Right forelimb (tissue), 1 donor: ENCODE measurements at places on chromosomes 6 and 20.
A peak's percentile ranks its signal among the peaks of the same experiment; 100 is the strongest.

GRCh38 chr6:8090650-8091049 lies 11.7 kb downstream of the EEF1E1 start:
- DNase-seq, result no peak

DNA sequence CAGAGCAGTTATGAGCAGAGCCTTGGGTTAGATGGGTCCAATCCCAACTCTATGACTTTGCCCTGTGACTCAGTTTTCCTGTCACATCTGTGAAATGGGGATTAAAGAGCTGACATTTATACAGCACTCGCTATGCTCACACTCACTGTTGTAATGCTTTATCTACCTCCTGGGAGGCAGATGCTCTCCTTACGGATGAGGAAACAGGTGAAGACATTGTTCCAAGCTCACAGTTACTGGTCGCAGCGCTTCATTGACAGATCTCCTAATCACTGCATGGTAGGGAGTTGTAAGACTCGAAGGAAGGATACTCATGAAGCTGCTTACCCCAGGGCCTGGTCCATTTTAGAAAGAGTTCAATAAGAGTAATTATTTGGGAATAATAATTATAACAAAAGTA lies 2.9 kb upstream of the MYLK2 start:
- no peak for DNase-seq

DNA sequence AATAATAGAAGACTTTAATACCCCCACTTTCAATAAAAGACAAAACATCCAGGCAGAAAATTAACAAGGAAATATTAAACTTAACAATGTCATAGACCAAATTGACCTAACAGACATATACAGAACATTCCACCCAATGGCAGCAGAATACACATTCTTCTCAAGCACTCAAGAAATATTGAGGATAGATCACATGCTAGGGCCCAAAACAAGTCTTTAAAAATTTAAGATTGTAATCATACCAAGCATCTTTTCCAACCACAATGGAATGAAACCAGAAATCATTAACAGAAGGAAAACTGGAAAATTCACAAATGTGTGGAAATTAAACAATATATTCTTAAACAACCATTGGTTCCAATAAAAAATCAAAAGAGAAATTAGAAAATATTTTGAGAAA lies 161.0 kb downstream of the COL12A1 start:
- no peak for DNase-seq

DNA sequence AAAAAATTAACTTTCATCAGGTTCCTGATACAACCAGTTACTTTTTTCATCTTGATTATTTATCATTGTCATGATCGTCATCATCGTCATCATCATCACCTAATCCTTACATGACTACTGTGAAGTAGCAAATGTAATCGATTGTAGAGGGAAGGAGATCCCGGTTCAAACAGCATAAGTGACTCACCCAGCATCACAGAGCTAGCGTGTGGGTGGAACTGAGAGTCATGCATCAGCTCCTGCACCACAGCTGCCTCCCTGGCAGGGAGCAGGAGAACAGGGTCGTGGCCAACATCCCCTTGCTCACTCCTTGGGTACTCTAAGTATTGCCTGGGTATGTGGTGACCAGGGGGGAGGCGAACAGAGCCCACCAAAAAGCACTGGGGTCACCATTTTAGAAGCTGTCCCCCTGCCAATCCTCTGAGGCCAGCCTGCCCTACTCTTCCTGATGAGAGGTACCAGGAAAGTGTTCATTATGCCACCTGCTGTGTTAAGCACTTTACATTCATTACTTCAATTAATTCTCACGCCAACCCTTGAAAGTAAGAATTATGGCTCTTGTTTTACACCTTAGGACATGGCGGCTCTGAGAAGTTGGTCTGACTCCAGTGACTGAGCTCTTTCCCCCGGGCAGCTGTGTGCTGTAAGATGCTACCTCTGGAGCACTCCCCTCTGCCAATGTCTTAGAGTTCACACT lies 425.2 kb downstream of the CD83 start:
- DNase-seq, result no peak

GRCh38 chr6:133899556-133899955 lies 10.6 kb downstream of the TCF21 start:
- no peak for DNase-seq

- DNase-seq, result peak; percentile 60
Observed at GRCh38 chr6:138403324-138403800, 661 bp upstream of the HEBP2 start.

GRCh38 chr6:168060521-168060931 lies 18.5 kb downstream of the FRMD1 start:
- peak; percentile 76 for DNase-seq

DNA sequence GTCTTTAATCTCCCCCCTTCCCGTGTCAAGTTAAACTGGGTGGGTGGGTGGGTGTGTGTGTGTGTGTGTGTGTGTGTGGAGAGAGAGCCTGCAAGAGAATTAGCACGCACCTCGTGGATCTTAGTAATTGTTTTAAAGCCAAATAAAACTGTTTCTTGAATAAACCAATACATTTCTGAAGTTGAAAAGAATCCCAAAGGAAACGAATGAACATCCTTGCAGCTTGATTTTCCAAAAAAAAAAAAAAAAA lies 381 bp upstream of the BICRAL start:
- peak; percentile 55 for DNase-seq

DNA sequence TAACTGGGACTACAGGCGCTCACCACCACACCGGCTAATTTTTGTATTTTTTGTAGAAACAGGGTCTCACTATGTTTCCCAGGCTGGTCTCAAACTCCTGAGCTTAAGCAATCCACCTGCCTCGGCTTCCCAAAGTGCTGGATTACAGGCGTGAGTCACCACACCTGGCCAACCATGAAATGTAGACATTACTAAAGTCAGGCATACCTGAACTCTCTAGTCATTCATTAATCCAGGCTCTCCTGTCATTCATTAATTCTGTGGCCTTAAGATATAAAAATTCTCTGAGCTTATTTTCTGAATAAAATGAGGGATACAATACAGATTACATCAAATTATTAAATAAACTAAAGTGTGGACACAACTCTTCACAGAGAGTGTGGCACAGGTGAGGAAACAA lies 159.7 kb downstream of the GMDS start:
- DNase-seq, result no peak

GRCh38 chr20:5508044-5508443 lies 191.3 kb upstream of the PROKR2 start:
- DNase-seq, result no peak

DNA sequence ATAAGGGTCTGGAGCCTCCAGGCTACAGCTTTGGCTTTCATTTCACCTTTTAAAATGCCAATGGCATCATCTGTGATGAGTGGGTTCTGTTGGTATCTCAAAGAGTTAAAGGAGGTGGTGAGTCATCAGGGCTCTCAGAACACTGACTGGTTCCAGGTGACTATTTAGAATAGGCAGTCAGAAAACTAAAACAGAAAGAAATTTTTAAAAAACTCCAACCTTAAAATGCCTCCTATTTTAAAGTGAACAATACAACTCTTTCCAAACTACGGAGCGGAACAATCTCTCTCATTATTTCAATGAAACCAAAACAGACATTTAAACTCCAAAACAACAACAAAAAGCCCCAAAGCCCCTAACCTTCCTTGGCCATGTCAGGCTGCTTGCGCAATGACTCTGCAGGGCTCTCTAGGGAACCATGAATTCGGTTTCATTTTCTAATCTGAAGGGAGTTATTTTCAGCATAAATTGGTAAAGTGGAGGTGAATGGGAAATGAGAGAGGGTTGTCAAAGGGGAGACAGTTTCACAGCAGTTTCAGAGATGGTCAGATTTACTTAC lies 194.9 kb downstream of the KIF6 start:
- no peak for DNase-seq

DNA sequence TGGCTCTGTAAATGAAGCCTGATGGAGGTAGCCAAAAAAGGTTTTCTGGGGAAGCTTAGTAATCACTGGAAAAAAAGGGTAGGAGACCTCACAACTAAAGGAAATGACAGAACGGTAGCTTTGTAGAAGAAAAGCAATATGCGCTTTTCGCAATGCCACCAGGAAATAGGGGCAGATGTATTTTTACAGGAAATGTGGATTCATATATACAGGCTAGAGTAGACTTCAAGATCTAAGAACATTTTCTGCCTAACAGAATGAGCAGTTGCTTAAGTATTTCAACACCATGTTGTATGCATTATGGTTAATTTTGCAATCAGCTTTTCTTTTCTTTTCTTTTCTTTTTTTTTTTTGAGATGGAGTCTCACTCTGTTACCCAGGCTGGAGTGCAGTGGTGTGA lies 219.6 kb downstream of the CD83 start:
- DNase-seq, result no peak

DNA sequence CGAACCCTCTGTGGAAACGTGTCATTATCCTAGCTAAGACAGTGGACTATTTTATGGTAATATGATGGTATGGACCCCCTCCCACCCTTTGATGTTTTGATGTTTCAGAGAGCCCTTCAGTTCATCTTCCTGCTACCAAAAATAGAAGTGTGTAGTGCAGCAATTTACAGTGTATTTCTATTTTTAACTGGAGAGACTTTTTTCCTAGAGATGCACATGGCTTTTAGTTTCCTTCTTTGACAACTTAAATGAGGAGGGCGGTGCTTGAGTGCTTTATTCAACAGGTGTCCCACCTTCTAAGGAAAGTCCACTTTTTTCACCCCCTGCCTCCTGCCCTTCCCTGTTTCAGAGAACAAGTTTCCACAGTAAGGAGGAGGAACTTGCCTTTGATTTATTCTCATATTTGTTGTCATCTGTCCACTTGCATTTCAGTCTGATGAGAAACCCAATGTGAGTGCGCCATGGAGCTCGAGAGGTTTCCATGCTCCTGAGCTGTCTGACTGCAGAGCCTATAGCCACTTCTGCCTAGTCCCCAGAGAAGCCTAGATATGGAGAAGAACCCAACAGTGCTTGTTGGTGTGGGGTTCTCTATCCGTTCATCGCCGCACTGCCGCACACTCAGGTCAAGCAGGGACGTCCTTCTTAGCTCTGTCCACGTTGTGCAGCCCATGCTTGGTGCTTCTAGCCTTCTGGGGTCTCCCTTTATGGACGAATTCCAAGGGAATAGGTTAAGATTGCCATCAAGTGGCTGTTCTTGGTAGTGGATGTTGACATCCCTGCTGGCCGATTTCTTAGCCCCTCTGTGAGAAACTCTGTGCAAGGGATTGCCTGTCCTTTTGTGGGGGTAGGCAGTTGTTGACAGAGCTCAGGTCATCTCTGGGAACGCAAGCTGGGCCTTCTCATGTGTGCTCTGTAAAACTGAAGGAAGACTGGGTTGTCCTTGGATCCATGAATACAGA lies 144.2 kb downstream of the JARID2 start:
- peak; percentile 54 for DNase-seq

- no peak for DNase-seq
Observed at GRCh38 chr20:53608456-53609452, 15.1 kb upstream of the ZNF217 start.

DNA sequence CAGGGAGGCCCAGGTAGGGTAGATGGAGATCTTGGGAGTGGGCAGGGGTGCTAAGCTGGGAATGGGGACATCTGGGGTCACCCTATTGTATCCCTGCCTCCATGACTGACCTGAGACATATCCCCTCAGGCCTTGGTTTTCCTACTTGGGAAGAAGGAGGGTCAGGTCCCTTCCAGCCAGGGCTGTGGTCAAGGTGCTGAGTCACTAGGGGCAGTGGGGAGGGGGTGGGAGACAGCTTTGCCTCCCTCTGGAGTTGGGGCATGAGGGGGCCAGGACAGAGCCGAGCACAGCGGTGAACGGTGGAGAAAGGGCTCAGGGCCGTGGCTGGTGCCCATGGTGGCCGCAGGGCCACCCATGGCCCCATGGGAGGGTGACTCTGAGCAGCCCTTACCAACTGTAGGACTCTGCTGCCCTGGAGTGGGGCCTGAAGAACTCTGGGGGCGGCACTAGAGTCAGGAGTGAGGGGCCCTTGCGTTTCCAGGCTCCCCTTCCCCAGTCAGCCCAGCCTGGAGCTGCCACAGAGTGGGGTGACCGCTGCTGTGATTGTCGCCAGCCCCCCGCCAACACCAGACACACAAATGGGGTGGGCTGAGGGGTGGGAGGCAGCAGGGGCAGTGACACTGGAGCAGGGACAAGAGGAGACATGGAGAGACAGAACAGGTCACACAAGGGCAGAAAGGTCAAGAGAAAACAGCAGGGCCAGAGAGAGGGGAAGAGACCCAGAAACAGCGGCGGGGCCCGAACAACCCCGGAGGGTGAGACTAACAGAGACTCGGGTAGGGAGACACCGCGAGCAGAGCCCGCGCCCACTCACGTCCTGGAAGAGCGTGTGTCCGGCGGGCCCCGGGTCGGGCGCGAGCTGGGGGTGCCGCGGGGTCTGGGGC lies 576 bp downstream of the NECAB3 start:
- peak; percentile 62 for DNase-seq

DNA sequence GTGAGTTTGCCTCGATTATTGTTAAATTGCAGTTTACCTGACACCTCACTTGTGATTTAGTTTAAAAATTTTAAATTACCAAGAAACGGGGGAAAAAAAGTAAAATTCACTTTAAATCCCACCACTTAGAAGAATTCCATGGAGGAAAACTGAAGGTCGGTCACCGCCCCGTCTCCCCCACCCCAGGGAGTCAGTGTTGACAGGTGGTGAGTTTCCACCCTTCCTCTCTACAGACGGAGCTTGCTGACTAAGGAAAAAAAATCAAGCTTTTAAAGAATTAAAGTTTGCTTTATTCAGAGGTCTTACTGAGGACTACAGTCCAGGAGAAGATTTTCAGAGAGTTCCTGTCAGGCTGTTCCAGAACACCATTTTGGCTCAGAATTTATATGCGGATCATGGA lies 42.3 kb downstream of the SLC22A1 start:
- DNase-seq, result no peak

- DNase-seq, result peak; percentile 76
Observed at GRCh38 chr20:44642203-44643153, 9.0 kb downstream of the ADA start.

DNA sequence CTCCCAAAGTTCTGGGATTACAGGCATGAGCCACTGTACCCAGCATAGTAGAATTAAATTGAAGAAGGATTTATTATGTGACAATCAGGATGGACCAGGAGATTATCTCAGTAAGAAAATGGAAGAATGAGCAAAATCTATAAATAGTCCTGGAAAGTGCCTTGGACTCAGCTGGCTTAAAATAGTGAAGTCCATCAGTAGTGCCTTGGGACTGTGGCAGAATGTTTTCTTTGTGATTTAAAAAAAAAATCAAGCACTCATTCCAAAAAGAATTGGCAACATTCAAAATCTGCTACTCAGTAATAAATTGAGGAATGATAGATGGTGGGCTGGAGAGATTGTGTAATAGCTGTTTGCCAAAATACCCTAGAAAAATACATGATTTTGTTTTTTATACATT lies 37.0 kb upstream of the MAS1 start:
- DNase-seq, result no peak

DNA sequence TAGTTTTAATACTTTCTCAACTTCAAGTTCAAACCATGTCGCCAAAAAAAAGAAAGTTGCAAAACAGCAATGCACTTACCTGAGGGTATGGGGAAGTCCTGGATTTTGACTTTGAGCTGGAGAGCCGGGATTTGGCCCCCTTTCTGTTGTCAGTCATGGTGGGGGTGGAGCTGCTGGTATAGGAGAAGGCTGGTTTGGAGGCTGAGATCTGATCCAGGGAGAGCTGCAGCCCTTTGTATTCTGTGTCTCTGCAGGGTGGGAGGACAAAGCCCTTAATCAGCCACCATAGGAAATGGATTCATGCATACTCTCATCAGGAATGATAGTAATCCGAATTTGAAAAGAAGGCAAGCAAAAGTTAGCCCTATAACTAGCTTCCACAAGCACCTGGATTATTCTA lies 44.0 kb downstream of the SIM1 start:
- DNase-seq, result no peak

- DNase-seq, result no peak
Observed at GRCh38 chr6:75102301-75102700, 103.6 kb downstream of the COL12A1 start.
